Fibroblast of skin of right quadriceps (primary cell): ENCODE measurements at places on chromosomes 2 and 18.
A peak's percentile ranks its signal among the peaks of the same experiment; 100 is the strongest.

- DNase-seq = no peak
Measured at GRCh38 chr2:24731923-24732322, 61.3 kb downstream of the PTRHD1 start.

GRCh38 chr2:172082105-172082943, 3.0 kb upstream of the DLX1 start:
- no peak for DNase-seq

- DNase-seq = peak; percentile 28
Measured at GRCh38 chr2:198657512-198658121, 800.1 kb downstream of the SATB2 start.

- DNase-seq = no peak
Measured at GRCh38 chr2:74004212-74005182, 19.8 kb downstream of the TET3 start.

- no peak for DNase-seq
Measured at GRCh38 chr2:193315428-193316091, 1120.8 kb upstream of the TMEFF2 start.

DNA sequence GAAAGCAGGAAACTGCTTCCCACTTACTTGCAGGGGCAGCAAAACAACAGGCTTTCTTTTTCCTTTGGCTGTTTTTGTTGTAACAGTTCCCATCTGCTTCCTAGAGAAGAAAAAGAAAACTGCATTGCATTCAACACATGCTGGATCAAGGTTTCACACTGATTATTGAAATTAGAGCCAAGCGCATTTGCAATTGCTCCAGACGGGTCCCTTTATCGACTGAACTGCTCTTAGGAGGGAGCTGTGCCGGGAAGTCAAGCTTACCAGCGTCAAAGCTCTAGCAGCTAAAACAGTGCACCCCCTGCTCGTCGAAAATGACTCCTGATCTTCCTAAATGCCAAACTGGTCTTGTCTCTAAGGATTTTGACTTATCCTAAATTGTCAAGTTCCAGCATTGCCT, 164.0 kb upstream of the SESTD1 start:
- DNase-seq = no peak

DNA sequence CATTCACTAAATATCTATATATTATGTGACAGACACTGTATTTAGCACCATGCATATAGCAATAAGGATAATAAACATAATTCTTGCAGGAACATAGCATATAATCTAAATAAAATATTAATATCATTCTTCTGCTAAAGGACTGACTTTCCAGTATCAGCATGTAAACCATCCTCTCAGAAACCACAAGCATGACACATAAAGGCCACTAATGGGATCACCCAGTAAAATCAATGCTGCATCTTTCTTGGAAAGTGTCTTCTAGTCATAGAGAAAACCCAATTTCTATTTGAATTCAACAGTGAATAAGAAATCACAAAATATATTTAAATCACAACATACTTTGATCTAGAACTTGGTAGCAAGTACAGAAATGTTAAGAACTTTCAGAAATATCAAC, 5.8 kb upstream of the LRP1B start:
- no peak for DNase-seq

GRCh38 chr2:48274040-48274439, 255.9 kb upstream of the STON1 start:
- DNase-seq = no peak

DNA sequence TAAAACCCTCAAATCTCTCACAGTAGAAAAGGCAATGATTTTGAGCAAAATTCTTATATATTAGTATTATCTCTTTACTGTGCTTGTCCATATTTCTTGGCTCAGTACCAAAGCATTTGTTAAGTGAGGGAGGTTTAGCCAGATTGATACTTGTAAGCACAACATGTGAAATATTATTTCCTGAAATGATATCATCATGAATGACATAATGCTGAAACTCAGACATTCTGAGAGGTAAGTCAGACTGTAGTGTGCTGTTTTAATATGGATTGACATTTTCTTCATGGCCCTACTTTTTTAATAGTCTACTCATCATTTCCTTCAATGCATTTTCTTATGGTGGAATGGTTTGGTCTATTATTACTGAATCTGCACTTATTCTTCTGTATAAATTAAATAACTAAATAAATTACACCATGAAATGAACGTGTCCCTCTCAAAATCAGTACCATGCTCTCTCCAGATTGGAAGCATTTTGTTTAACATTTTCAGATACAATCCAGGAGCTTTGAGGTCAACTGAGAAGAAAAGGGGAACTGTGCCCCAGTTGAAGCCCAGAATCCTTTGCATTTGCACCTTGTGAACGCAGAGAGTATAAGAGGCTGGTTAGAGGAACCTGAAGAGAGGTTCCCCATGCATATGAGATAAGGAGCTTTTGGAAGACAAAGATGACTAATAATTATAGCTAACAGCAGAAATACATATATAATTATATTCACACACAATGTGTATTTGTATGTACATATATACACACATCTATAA, 50.1 kb upstream of the CRACDL start:
- DNase-seq = no peak

- DNase-seq = no peak
Measured at GRCh38 chr18:37483984-37484819, 81.4 kb downstream of the CELF4 start.

DNA sequence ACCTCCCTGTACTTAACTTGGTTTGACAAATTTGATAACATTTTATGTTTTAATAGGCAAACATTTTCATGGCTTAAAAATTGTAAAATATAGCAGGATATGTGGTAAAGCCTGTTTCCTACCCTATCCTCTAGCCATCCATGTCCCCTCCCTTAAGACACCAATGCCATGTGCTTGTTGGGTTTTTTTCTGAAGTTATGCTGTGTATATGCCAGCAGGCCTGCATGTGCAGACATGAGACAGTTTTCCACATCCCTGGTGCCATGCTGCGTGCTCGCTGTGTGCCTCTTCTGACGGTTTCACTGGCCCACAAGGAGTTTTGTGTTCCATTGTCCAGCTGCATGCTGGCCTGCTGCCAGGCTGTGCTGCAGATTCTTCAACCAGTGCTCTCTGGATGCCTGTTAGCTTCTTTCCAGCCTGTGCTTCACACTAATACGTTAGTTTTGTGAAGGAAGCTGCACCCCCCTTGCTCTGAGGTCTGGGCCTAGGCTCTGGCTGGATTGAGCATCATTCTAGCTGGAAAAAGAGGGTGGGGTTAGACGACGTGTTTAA, 16.9 kb downstream of the INPP4A start:
- DNase-seq = no peak

DNA sequence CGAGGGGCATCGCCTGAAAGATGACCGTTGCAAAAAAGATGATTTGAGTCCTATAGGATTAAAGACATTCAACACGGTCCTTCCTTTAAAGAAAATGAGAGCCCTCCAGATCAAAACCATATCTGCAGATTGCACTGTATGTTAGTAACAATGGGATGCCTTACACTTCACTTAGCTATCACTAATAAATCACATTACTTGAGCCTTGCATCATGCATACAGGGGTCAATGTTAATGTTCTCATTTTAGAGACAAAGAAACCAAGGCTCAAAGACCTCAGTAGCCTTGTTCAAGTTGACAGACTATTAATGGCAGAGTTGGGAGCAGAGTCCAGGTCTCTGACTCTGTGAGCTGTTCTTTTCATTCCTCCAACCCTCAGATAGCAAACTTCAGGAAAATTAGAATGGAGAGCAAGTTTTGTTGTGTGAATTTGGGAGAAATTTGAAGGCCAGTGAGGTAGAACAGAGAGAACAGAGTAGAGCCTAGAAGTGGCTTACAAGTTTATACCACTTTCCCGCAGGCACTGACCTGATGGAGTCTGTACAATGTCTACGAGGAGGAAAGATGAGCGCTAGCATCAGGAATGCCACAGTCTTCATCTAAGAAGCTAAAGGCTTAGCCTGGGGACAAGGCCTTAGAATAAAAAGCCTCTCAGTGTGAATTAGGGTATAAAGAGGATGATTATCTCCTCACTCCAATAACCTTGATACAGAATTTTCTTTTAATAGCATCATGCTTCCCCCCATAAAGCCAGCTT, 48.3 kb downstream of the TRIB2 start:
- DNase-seq = peak; percentile 51

- no peak for DNase-seq
Measured at GRCh38 chr18:76991021-76991688, 141.4 kb downstream of the MBP start.

DNA sequence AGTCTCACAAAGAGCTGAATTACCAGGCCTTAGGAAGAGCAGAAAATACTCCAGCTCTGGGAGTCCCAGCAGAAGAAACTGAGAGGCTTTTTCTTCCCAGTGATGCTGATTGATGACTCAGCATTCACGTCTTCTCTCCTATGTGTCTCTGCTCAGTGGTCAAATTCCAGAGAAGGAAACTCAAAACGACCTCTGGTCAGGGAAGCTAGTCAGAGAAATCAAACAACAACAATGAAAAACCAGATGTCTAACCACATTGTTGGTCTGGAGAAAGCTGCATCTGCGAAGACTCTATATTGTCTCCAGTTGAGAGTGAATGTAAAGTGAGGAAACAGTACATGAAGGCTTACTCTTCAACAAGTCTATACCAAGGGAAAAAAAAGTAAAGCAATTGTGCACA, 28.6 kb upstream of the CERS6 start:
- DNase-seq = peak; percentile 86

- no peak for DNase-seq
Measured at GRCh38 chr2:235606004-235606715, 112.3 kb downstream of the AGAP1 start.

DNA sequence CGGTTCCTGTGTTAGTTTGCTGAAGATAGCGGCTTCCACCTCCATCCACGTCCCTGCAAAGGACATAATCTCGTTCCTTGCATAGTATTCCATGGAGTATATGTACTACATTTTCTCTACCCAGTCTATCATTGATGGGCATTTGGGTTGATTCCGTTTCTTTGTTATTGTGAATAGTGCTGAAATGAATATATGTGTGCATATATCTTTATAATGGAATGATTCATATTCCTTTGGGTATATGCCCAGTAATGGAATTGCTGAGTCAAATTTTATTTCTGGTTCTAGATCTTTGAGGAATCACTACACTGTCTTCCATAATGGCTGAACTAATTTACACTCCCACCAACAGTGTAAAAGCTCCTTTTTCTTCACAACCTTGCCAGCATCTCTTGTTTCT, 255.4 kb upstream of the CDH2 start:
- no peak for DNase-seq

DNA sequence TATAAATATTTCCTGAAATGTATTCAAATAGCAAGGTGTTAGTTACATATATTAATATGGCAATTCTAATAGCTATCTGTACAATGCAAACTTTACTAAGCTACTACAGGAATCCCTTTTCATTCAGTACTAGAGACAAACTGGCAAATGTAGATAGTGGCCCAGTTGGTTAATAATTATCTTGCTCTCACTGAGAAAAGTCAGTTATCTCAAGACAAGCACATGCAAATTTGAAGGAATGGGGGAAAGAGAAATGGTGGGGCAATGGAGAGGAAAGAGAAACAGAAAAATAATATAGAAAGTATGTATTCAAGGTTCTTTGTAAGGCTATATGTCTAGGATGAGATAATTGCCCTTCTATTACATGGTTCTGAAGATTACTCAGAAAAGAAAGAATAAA, 280.0 kb downstream of the FIGN start:
- DNase-seq = no peak

- peak; percentile 65 for DNase-seq
Measured at GRCh38 chr18:74898965-74899364, 301.3 kb downstream of the ZNF407 start.
